T follicular helper cell (primary cell): ENCODE measurements at places on chromosomes 12 and 14.

DNA sequence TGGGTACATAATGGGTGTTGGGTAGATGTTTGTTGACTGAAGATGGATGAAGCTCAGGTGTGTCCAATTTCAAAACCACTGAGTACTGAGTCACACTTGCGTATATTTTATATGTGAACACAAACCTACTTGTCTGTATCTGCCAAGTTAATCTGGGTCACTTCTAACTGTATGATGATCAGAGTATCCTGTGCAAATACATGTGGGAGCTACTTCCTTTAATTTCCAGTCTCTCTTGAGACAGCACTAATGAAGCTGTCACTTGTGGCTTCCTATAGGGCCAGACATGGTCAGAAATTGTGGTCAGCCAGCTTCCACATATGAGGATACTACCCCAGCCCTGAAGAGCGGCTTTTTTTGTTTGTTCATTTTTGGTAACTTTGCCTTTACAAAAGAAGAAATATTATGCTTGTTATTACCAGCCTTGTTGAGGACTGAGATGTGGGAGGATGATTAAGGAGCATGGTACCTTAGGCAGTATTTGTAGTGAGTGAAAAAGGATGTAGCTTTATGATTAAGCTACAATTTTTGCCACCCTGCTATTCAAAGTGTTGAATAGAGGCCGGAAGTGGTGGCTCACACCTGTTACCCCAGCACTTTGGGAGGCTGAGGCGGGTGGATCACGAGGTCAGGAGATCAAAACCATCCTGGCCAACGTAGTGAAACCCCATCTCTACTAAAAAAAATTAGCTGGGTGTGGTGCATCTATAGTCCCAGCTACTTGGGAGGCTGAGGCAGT is 32.4 kb downstream of the PLXNC1 start:
- DNase-seq = no peak

GRCh38 chr12:1469070-1469469 is 125.3 kb downstream of the FBXL14 start:
- no peak for DNase-seq

DNA sequence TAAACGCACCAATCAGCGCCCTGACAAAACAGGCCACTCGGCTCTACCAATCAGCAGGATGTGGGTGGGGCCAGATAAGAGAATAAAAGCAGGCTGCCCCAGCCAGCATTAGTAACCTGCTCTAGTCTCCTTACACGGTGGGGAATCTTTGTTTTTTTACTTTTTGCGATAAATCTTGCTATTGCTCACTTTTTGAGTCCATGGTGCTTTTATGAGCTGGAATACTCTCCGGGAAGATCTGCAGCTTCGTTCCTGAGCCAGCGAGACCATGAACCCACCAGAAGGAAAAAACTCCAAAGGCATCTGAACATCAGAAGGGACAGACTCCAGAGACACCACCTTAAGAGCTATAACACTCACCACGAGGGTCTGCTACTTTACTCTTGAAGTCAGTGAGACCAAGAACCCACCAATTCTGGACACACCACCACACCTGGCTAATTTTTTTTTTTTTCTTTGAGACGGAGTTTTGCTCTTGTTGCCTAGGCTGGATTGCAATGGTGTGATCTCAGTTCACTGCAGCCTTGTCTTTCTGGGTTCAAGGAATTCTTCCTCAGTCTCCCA is 6.9 kb upstream of the COPS7A start:
- DNase-seq = no peak

DNA sequence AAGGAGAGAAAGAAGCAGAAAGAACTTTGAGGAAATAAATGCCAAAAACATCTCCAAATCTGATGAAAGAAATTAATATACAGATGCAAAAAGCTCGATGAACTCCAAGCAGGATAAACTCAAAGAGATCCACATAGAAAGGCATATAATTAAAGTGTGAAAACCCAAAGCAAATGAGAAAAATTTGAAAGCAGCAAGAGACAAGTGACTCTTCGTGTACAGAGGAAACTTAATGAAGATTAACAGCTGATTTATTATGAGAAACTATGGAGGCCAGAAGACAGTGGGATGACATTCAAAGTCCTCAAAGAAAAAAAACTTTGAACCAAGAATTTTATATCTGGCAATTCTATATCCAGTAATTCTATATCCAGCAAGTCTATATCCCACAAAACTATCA is 163.0 kb upstream of the TMCC3 start:
- no peak for DNase-seq

GRCh38 chr14:85531141-85531586 is 1.2 kb downstream of the FLRT2 start:
- no peak for DNase-seq

- no peak for DNase-seq
Observed at GRCh38 chr14:75907756-75908359, 73.9 kb downstream of the TGFB3 start.

GRCh38 chr12:69440886-69441285 is 29.3 kb upstream of the FRS2 start:
- no peak for DNase-seq

DNA sequence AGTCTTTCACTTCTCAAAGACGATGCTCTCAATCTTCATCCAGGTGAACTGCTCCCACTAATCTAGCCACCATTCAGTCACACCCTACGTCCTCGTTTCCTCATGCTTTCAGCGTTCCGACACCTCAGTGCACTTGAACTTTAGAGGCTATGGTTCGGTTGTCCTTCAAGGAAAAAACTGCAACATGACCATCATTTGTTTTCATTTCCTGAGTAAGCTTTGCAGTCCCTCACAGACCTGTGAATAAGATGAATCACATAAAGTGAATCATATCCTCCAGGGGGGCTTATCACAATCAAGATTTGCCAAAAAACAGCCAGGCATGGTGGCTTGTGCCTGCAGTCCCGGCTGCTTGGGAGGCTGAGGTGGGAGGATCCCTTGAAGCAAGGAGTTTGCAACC is 80.2 kb downstream of the TMCC3 start:
- no peak for DNase-seq

- DNase-seq = no peak
Observed at GRCh38 chr12:82213761-82214160, 144.4 kb downstream of the CCDC59 start.

DNA sequence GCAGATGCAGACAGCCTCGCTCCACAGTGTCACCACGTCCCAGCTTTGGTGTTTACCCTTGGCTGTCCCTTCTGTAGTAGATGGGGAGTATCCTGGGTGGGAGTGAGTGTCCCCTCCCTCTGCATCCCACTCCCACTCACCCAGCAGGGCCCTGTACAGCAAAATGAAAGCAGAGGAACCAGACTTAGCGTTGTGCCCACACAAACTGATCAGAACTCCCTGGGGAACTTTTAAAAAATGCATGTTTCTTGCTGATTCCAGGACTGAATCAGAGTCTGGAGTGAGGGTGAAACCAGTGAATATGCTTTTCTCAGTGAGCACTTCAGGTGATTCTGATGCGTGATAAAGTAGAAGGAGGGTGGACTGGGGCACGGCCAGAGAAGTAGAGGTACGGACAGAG is 2.9 kb downstream of the ACVRL1 start:
- DNase-seq = no peak

DNA sequence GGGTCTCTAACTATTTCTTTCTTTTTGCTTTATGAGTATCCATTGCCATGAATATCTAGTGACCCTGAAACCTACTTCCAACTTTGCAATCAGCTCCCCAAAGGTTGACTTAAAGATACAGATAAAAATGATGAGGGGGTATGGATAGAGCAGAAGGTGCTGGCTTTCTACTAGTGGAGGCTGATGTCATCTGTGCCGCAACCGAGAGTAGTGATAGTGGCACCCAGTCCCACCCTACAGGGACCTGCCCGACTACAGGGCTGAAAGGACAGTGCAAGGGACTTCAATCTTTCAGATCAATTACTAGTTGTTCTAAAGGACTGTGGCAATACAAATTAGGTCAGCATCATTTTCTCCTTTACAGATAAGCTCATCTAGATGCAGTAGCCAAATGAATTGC is 806.0 kb downstream of the VRK1 start:
- peak; percentile 12 for DNase-seq

- DNase-seq = no peak
Observed at GRCh38 chr12:39807043-39807442, 187.4 kb upstream of the ABCD2 start.

DNA sequence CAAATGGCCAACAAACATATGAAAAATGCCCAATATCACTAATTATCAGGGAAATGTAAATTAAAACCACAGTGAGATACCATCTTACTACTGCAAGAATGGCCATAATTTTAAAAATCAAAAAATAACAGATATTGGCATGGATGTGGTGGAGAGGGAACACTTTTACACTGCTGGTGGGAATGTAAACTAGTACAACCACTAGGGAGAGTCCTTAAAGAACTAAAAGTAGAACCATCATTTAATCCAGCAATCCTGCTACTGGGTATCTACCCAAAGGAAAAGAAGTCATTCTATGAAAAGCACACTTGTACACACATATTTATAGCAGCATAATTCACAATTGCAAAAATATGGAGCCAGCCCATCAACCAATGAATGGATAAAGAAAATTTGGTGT is 459.7 kb downstream of the GXYLT1 start:
- DNase-seq = no peak

- no peak for DNase-seq
Observed at GRCh38 chr12:88309546-88309945, 167.4 kb downstream of the TMTC3 start.

GRCh38 chr14:77335576-77335975 is 14.7 kb downstream of the GSTZ1 start:
- no peak for DNase-seq

GRCh38 chr14:63573581-63573980 is 30.4 kb upstream of the PPP2R5E start:
- DNase-seq = no peak
